Panc1 (cell line): ENCODE measurements at places on chromosomes 6 and 20. TPM values are rescaled to one million over a fixed set of nuclear protein-coding genes. Genes with fewer than 3 reads are reported as not detected.
A peak's percentile ranks its signal among the peaks of the same experiment; 100 is the strongest.

GRCh38 chr6:131821010-131821807, 13.4 kb downstream of the ENPP1 start:
- H3K36me3 ChIP-seq = no peaks in the 10 kb centered on the region
- H3K4me1 ChIP-seq = no peaks in the 10 kb centered on the region
- H3K27ac ChIP-seq = no peak overlapping the region
- no peak overlapping the region for H3K4me3 ChIP-seq

- DNase-seq = no peak
- no peaks in the 10 kb centered on the region for H3K27me3 ChIP-seq
- no peaks in the 10 kb centered on the region for H3K4me1 ChIP-seq
- no peak overlapping the region for H3K4me3 ChIP-seq
Observed at GRCh38 chr20:63787749-63788148, 43.3 kb downstream of the ZBTB46 start.

DNA sequence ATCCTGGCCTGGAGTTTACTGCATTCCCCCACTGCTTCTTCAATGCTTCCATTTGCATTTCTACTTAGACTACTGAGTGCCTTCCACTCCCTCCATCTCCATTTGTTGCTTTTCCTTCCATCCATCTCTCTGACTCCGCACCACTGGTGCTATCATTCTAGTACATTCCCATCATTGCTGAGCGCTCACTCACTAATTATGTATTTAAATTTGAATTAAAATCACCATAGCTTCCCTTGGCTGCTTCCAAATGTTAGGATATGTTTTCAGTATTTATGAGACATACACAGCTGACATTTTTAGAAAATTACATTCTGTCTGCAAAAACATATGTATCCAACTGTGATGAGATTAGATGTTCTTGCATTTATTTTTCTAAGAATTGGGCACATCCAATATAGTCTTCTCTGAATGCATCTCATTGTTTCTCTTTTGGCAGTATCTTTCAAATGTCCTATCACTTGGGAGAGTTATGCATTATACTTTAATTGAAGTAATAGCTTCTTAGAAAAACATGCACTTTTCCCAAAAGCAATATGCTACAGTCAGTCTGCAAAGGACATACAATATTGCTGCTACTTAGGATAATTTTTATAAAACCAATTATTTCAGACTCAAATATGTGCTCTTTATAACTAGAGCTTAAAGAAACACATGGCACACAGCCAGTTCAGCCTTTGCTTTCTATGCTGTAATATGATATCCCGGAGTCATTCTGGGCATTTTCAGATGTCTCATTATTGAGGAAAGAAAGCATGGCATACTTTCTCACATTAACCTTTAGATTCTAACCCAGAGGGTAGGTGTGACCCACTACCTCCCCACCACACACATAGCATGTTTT, 12.1 kb upstream of the COL21A1 start:
- H3K4me1 ChIP-seq = no peaks in the 10 kb centered on the region
- no peaks in the 10 kb centered on the region; the same call in 1 of the 2 replicates for H3K27me3 ChIP-seq
- no peak overlapping the region for H3K27ac ChIP-seq
- no peaks in the 10 kb centered on the region for H3K36me3 ChIP-seq
- H3K4me3 ChIP-seq = no peak overlapping the region
- DNase-seq = no peak

GRCh38 chr6:149725785-149726184, 7.9 kb upstream of the LATS1 start:
- H3K27me3 ChIP-seq = no peaks in the 10 kb centered on the region
- no peak overlapping the region for H3K4me3 ChIP-seq
- no peak for DNase-seq
- H3K27ac ChIP-seq = no peak overlapping the region

DNA sequence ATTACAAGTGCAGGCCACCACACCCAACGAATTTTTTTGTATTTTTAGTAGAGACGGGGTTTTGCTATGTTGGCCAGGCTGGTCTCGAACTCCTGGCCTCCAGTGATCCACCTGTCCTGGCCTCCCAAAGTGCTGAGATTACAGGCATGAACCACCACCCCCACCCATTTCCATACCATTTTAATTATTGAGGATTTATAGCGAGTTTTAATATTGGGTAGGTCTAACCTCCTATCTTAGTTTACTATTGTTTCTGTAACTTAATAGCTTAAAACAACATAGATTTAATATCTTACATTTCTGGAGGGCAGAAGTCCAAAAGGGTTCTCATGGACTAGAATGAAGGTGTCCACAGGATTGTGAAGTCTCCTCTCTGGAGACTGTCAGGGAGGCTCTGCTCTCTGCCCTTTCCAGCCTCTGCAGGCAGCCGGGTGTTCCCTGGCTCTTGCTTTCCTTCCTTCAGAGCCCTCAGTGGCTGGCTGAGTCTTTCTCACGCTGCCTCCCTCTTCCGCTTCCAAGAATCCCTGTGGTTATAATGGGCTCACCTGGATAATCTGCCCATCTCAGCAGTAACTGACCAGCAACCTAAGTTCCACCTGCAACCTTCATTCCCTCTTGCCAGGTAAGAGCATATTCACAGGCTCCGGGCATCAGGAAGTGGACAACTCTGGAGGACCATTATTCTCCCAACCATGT, 18.6 kb upstream of the BCAS4 start:
- H3K27me3 ChIP-seq = no peaks in the 10 kb centered on the region
- peak overlapping the region; percentile 62; the same call in 1 of the 2 replicates for H3K27ac ChIP-seq
- no peak for DNase-seq
- no peaks in the 10 kb centered on the region for H3K36me3 ChIP-seq

DNA sequence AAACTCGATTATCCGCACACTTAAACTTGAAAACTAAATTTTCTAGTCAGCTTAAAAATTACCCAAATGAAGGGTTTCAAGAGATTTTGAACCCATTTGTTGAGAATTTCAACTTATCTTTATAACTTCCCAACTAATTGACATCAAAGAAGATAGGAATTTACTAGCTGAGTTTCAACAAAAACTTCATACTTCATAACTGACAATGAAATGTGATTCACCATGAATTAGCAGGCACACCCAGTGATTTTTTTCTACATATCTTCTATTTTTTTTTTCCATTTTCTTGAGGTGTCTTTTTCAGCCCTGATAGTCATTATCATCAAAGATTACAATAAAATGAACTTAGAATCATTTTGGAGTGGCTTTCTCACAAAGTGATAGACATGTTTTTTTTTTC, 26.7 kb downstream of the TNFAIP3 start:
- no peaks in the 10 kb centered on the region for H3K27me3 ChIP-seq
- H3K36me3 ChIP-seq = no peaks in the 10 kb centered on the region
- H3K4me1 ChIP-seq = no peaks in the 10 kb centered on the region
- no peak overlapping the region for H3K4me3 ChIP-seq
- DNase-seq = no peak
- no peak overlapping the region for H3K27ac ChIP-seq

GRCh38 chr6:21325201-21325856, 268.2 kb upstream of the SOX4 start:
- H3K27me3 ChIP-seq = no peaks in the 10 kb centered on the region
- H3K4me1 ChIP-seq = no peaks in the 10 kb centered on the region
- no peaks in the 10 kb centered on the region for H3K36me3 ChIP-seq
- no peak overlapping the region for H3K4me3 ChIP-seq
- H3K27ac ChIP-seq = no peak overlapping the region
- no peak for DNase-seq

DNA sequence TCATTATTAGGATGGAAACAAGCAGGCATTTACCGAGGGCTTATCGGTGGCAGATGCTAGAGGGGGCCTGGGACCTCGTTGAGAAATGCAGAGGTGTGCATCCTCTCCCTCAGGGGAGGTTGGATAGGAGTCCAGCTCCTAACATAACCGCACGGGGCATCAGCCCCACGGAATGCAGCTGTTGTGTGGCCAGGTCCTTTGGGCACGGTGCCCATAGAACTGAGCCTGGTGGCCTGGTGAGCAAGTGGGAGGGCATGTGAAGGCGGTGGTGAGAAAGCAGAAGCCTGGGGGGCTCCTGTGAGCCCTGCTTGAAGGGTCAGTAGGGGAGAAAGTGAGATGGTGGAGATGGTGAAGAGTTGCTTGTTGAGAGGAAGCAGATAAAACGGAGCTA, 143.7 kb downstream of the CDH26 start:
- H3K27ac ChIP-seq = no peak overlapping the region
- no peaks in the 10 kb centered on the region for H3K36me3 ChIP-seq
- H3K4me1 ChIP-seq = no peaks in the 10 kb centered on the region
- DNase-seq = no peak
- no peak overlapping the region for H3K4me3 ChIP-seq

GRCh38 chr6:128586095-128586494, 65.7 kb upstream of the PTPRK start:
- no peaks in the 10 kb centered on the region for H3K27me3 ChIP-seq
- no peaks in the 10 kb centered on the region for H3K4me1 ChIP-seq
- no peaks in the 10 kb centered on the region for H3K36me3 ChIP-seq
- no peak overlapping the region for H3K27ac ChIP-seq
- DNase-seq = no peak
- no peak overlapping the region for H3K4me3 ChIP-seq

DNA sequence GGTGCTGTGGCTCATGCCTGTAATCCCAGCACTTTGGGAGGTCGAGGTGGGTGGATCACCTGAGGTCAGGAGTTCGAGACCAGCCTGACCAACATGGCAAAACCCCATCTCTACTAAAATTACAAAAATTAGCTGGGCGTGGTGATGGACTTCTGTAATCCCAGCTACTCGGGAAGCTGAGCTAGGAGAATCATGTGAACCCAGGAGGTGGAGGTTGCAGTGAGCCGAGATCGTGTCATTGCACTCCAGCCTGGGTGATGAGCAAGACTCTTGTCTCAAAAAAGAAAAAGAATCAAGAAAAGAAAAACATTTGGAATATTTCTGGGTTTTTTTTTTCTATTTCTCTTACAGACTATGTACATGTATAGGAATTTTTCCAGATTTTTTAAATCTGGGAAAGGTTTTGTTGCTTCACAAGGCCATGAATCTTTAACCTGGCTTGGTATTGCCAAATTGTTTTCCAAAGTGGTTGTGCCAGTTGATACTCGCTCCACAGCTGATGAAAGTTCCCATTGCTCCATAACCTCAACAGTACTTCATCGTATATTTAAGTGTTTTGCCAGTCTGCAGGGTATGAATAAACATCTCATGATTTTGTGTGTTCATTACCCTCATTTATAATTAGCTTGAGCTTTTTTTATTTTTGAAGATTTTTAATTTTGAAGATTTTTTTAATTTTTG, 33.5 kb downstream of the RNF217 start:
- H3K4me3 ChIP-seq = no peak overlapping the region
- H3K36me3 ChIP-seq = no peaks in the 10 kb centered on the region
- no peaks in the 10 kb centered on the region for H3K27me3 ChIP-seq
- peaks cover 5% of the 10 kb centered on the region; the same call in 1 of the 2 replicates for H3K4me1 ChIP-seq

GRCh38 chr20:37407573-37408002, 61.6 kb downstream of the SRC start:
- H3K36me3 ChIP-seq = no peaks in the 10 kb centered on the region
- DNase-seq = no peak
- H3K27ac ChIP-seq = no peak overlapping the region
- H3K27me3 ChIP-seq = no peaks in the 10 kb centered on the region
- peaks cover 10% of the 10 kb centered on the region for H3K4me1 ChIP-seq

DNA sequence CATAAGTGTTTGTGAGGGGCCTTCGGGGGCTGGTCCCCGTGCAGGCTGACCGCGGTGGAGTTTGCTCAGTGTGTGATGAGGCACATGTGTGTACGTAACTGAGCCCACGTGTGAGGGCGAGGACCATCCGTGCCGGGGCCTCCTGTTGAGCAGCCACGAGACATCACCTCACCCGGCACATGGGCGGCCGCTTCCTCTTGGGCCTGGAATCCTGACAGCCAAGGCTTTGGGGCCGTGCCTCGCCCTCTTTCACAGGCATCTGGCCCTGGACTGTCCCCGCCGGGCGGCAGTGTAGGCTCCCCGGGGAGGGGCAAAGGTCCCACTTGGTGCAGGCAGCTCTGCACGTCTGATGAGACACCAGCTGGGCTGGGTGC, 202.3 kb downstream of the DLL1 start:
- H3K27ac ChIP-seq = no peak overlapping the region
- H3K4me3 ChIP-seq = no peak overlapping the region
- H3K27me3 ChIP-seq = no peaks in the 10 kb centered on the region
- no peaks in the 10 kb centered on the region for H3K36me3 ChIP-seq
- no peaks in the 10 kb centered on the region for H3K4me1 ChIP-seq
- no peak for DNase-seq

DNA sequence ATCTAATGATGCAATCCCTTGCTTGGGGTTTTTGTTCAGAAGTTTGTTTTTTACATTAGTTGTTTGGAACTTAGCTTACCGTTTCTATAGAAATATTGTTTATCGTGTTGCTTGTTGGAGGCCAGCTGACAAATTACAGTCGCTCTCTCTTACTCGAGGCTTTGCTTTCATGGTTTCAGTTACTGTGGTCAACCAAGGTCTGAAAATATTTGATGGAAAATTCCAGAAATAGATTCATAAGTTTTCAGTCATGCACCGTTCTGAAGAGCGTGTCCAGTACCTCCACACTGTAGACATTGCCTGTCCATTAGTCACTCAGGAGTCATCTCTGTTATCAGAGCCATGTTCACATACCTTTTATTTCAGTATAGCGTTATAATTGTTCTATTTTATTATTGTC, 47.9 kb downstream of the DEK start:
- no peak overlapping the region for H3K4me3 ChIP-seq
- no peaks in the 10 kb centered on the region for H3K4me1 ChIP-seq
- no peaks in the 10 kb centered on the region; the same call in 1 of the 2 replicates for H3K36me3 ChIP-seq
- no peak overlapping the region for H3K27ac ChIP-seq
- no peak for DNase-seq
- no peaks in the 10 kb centered on the region for H3K27me3 ChIP-seq

GRCh38 chr6:43457643-43458042, 2.3 kb upstream of the DLK2 start:
- no peaks in the 10 kb centered on the region; the same call in 1 of the 2 replicates for H3K36me3 ChIP-seq
- DNase-seq = no peak
- no peak overlapping the region for H3K27ac ChIP-seq
- peak overlapping the region; percentile 38 for H3K4me3 ChIP-seq
- H3K27me3 ChIP-seq = no peaks in the 10 kb centered on the region
- peaks cover 13% of the 10 kb centered on the region for H3K4me1 ChIP-seq

GRCh38 chr6:148682990-148683389, 63.8 kb upstream of the UST start:
- no peak for DNase-seq
- no peak overlapping the region for H3K27ac ChIP-seq
- no peak overlapping the region for H3K4me3 ChIP-seq
- H3K4me1 ChIP-seq = no peaks in the 10 kb centered on the region
- H3K27me3 ChIP-seq = no peaks in the 10 kb centered on the region

- H3K27ac ChIP-seq = no peak overlapping the region
- no peak for DNase-seq
- no peaks in the 10 kb centered on the region for H3K36me3 ChIP-seq
- no peaks in the 10 kb centered on the region for H3K4me1 ChIP-seq
Observed at GRCh38 chr6:115443825-115444478, 616.7 kb downstream of the FRK start.

The ARFGEF3 gene
- 1.5 TPM for total RNA-seq

The PTCHD4 gene
- total RNA-seq = not detected

The UNC5CL gene
- total RNA-seq = 0.36 TPM

The PSMG4 gene
- total RNA-seq = 27.0 TPM

The BMP2 gene
- 0.23 TPM for total RNA-seq

The EYA4 gene
- not detected for total RNA-seq

The BCL2L1 gene
- 150 TPM for total RNA-seq
